ENCODE measurements at places on chromosomes 5 and 9.

DNA sequence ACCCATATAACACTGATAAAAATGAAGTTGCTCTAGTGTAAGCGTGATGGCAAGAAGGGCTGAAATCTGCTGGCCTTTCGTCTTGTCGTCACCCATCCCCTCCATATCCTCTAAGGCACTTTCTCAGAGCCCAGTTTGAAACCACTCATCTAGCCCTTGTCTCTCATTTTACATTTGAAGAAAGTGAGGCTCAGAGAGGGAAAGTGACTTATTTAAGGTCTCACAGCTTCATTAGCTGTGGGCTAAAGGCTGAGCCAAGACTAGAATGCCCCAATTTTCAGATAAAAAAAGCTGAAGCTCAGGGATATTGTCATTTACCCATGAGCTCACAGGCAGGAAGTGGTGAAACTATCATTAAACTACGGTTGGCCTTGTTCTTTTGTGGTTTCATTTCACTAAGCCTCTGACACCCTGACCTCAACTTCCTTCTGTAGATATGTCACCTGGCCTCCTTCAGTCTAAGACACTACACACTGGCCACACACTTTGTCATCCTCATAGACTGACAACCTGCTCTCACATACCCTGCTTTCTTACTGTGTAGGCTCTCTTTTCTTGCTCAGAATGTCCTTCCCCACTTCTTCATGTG lies 176.7 kb upstream of the DMAC1 start:
- DNase-seq = peak; percentile 79

GRCh38 chr5:53476531-53477480 lies 3.6 kb upstream of the FST start:
- no peak for DNase-seq

DNA sequence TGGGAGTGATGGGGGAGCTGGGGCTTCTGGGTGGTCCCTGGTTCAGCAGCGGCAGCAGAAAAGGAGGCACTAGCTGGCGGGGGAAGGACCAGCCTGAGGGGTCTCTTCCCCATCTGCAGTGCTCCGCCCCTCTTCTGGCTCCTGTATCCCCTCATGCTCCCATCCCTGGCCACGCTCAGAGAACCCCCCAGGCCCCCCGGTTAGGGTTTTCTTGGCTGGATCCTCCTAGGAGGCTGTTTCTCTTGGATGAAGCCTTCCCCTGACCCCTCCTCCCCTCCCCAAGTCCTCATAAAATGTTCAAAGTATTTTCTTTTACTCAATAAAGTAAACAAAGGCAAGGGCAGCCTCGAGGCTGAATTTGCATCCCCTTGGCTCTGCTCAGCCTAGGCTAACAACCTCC lies 60.8 kb downstream of the FGF18 start:
- no peak for DNase-seq

DNA sequence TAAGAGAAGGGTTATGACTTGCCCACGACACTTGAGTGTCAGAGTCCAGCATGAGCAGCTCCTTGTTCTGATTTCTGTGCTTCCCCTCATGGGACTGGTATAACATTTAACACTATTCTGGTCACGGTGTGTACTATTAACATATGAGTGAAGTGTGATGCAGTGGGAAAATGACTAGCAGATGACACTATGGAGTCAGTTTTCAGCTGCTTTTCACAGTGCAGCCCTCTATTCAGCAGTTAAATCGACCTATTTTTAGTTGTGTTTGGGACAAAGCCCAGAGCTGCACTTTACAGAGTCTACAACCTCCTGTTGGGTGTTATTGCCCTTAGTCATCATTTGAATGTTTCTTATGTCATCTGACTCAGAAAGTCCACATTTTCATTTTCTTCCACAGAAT lies 59.1 kb downstream of the CHSY3 start:
- DNase-seq = no peak

DNA sequence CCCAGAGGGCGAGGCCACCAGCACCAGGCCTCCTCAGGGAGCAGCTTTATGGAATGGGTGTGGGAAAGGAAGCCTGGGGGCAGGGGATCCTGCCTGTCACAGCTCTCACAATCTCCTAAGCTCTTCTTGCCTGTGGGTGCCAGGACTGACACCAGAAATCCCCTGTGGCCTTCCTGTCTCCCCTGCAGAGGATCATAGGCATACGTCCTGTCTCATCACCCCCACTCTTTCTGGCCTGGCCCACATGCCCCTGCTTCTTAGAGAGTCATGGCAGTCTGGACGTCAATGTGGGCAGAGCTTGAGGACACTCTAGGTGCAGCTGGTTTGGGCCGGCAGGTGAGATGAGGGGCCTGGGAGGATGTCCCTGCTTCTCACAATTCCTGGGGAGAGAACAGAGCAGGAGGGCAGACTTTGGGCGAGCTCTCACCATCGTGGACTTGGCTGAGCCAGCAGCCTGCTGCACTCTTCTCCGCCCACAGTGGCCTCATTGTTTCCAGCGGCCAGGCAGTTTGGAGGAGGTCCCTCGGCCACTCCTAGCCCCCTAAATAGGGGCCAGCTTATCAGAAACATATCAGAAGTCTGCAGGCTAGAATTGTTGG lies 67.3 kb upstream of the ZFR start:
- peak; percentile 28 for DNase-seq

GRCh38 chr9:14661421-14662059 lies 31.7 kb downstream of the ZDHHC21 start:
- DNase-seq = no peak

DNA sequence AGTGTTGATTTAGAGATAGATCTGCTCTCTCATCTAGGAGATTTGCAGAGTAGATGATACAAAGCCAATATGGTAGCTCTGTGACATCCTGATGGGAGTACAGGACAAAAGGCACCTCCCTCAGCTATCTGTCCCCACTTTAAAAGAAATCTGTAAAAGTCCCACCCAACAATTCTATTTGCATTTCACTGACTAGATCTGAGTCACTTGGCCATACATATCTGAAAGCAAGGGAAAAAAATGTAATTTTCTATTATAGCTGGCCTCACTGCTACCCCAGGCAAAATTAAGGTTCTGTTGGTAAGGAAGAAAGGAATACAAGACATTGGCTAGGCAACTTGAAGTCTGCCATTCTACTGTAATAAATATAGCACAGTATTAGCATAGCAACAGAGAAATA lies 96.2 kb upstream of the RNF180 start:
- DNase-seq = no peak

GRCh38 chr9:96331236-96331947 lies 29.4 kb upstream of the HSD17B3 start:
- no peak for DNase-seq

- no peak for DNase-seq
Measured at GRCh38 chr5:142295084-142295758, 29.6 kb downstream of the SPRY4 start.

GRCh38 chr5:131525805-131526204 lies 109.2 kb downstream of the RAPGEF6 start:
- DNase-seq = no peak

DNA sequence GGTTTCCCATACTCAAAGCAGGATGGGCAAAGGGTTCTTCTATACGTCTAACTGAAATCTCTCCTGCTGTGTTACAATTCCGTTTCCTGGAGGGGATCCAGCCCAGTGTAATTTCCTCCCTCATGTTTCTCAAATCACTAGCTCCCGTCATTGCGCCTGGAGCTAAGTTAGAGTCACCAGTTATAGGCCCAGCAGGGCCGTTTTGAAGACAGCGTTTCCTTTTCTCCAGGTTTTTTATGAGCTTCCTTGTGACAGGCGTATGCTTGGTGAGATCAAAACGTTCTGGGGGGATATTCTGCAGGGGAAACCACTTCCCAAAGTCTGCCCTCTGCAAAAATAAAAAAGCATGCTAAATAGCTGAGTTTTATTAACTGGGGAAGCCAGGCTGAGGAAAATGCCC lies 53.0 kb upstream of the WWC1 start:
- DNase-seq = no peak

- no peak for DNase-seq
Measured at GRCh38 chr5:50559955-50560354, 106.5 kb upstream of the PARP8 start.

GRCh38 chr5:127358740-127359139 lies 68.1 kb downstream of the MEGF10 start:
- no peak for DNase-seq

DNA sequence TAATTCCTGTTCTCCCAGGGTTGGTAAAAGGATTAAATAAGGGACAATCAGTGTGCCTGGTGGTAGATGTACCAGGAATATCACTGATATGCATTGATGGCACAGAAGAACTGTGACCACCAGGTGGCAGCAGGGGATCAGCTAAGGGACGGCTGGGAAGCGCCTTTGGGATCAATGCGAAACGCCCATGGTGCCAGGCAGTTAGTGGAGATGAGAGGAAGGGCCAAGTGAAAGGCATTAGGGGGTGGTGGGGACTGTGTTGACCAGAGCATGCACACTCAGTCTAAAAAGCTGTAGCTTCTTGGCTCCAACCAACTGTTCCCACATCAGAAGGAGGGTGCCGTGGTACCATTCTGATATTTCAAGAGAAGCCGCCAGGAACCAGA lies 55.6 kb downstream of the ARHGEF37 start:
- DNase-seq = no peak

- peak; percentile 45 for DNase-seq
Measured at GRCh38 chr9:33988219-33988890, 60.3 kb downstream of the UBAP2 start.

GRCh38 chr9:124411514-124412227 lies 3.6 kb downstream of the PSMB7 start:
- no peak for DNase-seq

GRCh38 chr9:113929634-113930389 lies 53.7 kb downstream of the ZNF618 start:
- no peak for DNase-seq

- no peak for DNase-seq
Measured at GRCh38 chr5:9903801-9904200, 273.6 kb upstream of the TAS2R1 start.

- no peak for DNase-seq
Measured at GRCh38 chr9:129334105-129334935, 156.3 kb upstream of the IER5L start.

GRCh38 chr5:5678909-5679308 lies 256.4 kb downstream of the ICE1 start:
- no peak for DNase-seq

DNA sequence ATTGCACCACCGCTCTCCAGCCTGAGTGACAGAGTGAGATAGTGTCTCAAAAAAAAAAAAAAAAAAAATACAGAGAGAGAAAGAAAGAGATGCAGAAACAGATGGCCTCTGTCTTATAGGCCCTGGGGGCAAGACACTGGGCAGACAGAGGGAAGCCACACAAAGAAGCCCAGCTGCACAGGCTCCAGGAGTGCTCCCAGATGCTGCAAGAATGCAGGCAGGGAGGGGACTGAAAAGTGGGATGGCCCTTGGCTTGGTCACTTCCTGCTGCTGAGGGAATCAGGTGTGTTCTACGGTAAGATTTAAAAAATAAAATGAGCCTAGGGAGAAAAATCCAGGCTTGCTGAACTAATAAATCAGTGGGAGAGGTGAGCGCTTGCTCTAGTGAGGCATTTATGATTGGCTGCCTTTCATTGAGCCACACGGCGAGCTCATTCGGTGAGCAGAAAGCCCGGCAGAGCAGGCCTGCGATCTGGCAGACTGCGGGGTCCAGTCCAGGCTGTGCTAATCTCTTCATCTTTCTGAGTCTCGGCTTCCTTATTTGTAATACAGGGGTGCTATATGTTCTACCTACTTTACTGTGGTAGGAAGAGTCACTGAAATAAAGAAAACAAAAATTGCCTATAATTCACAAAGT lies 80.6 kb downstream of the RAD23B start:
- no peak for DNase-seq

DNA sequence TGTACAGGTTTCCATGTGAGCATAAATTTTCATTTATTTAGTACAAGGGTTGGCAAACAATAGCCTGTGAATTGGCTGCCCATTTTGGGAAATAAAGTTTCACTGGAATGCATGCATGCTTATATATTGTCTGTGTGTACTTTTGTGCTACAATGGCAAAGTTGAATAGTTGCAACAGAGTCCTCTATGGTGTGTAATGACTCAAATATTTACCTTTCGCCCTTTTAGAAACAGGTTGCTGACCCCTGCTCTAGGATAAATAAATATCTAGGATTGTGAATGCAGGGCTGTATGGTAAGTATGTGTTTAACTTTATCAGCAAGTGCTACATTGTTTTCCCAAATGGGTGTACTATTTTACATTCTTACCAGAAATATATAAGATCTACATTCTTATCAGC lies 47.2 kb downstream of the XRCC4 start:
- no peak for DNase-seq

GRCh38 chr9:129343424-129344375 lies 165.6 kb upstream of the IER5L start:
- DNase-seq = no peak

DNA sequence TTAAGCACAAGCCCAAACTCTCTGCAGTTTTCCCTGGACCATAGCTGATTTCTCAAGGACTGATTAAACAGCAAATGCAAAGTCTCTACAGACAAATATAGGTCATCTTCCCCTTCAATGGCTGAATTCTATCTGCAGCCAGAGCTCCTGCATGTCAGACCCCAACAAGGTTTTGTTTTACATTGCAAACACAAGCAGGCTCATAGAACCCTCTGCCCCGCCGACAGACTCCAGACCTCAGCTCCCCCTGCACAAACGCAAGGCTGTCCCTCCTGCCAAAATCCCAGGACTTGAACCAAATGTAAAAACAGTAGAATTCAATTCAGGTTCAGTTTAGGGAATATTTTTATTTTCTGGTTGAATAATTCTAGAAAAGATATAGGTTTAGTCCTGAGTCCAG lies 526.7 kb upstream of the TRPC7 start:
- DNase-seq = no peak

DNA sequence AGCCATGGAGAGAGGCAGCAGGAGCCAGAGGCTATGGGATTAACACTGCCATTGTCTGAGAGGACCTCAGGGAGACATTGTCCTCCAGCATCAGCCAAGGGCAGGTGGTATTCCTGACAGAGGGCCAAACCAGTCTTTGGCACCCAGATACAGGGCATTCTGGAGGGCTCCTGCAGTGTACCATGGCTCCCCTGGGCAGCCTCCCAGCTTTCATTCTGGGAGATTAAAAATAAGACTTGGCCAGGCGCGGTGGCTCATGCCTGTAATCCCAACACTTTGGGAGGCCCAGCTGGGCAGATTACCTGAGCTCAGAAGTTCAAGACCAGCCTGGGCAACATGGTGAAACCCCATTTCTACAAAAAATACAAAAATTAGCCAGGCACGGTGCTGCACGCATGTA lies 4.2 kb downstream of the MTAP start:
- DNase-seq = no peak

GRCh38 chr5:125245216-125245615 lies 498.8 kb upstream of the ZNF608 start:
- DNase-seq = no peak

DNA sequence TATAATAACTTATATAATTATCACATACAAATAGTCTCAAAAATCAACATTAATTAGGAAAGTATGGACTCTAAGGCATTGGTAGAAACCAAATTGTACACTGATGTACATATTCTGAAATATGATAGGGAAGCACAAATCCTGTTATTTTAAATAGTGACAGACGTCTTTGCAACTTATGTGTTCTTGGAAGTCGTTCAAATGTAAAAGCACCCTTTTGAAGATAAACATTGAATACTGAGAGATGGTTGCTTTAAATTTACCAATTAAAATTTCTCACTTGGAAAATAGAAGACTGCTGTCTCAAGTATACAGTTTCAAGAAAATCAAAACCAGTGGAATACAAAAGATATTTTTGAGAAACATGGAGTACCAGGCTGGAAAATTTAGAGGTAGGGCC lies 457.4 kb upstream of the NUDT12 start:
- no peak for DNase-seq
